ENCODE measurements at places on chromosomes 13 and 19. TPM values are rescaled to one million over a fixed set of nuclear protein-coding genes. Genes with fewer than 3 reads are reported as not detected.

TPP2 gene
- total RNA-seq = 38.2 TPM

PBX4 gene
- 6.2 TPM for total RNA-seq

KLF2 gene
- 8.1 TPM for total RNA-seq

GPR42 gene
- not detected for total RNA-seq

SIGLEC9 gene
- 3.8 TPM for total RNA-seq

SLC6A16 gene
- total RNA-seq = 0.36 TPM

SERPINE3 gene
- not detected for total RNA-seq

ZNF829 gene
- 0.99 TPM for total RNA-seq

RELB gene
- total RNA-seq = 20.9 TPM

KLK12 gene
- total RNA-seq = not detected

LSM7 gene
- 111 TPM for total RNA-seq

GRCh38 chr19:41321600-41322270, 11.8 kb downstream of the CCDC97 start:
- no peak for DNase-seq

- DNase-seq = no peak
These were observed 666 bp downstream of the POMP start for GRCh38 chr13:28659621-28659970.

- DNase-seq = no peak
These were observed 2.9 kb downstream of the RASIP1 start for GRCh38 chr19:48737360-48737998.

- no peak for DNase-seq
These were observed 618.0 kb upstream of the ARGLU1 start for GRCh38 chr13:107185889-107186288.

- peak; percentile 51 for DNase-seq
These were observed 31.7 kb downstream of the DNAJC15 start for GRCh38 chr13:43054803-43055802.

GRCh38 chr13:110855363-110855762, 59.5 kb downstream of the ANKRD10 start:
- no peak for DNase-seq

- no peak for DNase-seq
These were observed 639 bp downstream of the STARD13 start for GRCh38 chr13:33284916-33285315.

GRCh38 chr19:49340069-49340864, 5.1 kb downstream of the CD37 start:
- peak; percentile 76 for DNase-seq

DNA sequence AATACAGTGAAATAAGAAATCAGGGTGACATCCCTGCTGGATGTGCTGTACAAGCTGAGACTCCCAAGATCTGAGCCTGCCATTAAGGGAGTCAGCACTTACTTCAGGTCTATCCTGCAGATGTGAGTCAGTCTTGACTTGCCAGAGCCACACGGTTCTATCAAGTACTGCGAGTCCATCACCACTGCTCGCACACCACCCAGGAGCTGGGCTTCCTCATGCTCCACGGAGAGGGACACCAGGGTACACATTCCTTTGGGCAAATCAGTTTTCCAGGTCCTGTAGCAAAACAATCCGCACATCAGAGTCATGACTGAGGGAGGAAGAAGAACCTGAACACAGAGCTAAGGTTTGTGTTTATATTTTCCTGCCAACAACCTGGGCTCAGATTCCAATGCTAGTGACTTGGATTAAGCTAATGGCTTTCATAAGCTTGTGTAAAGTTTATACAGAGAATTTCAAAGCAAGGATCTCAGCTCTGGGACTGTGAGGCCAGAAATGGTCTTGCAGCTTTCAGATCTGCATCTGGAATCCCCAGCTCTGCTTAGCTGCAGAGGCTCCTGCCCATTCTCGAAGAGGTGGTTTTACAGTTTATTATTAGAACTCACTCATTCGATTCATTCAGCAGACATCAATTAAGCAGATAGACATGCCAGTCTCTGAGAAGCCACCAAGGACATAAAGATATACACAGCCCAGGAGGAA, 90.6 kb downstream of the KL start:
- no peak for DNase-seq

GRCh38 chr13:26230703-26231102, 8.6 kb upstream of the RNF6 start:
- no peak for DNase-seq

- no peak for DNase-seq
These were observed 11.1 kb downstream of the PGPEP1 start for GRCh38 chr19:18351544-18351943.

- DNase-seq = no peak
These were observed 5.5 kb upstream of the PTOV1 start for GRCh38 chr19:49845414-49845813.

- no peak for DNase-seq
These were observed 7.1 kb downstream of the AKAP11 start for GRCh38 chr13:42279080-42279479.

DNA sequence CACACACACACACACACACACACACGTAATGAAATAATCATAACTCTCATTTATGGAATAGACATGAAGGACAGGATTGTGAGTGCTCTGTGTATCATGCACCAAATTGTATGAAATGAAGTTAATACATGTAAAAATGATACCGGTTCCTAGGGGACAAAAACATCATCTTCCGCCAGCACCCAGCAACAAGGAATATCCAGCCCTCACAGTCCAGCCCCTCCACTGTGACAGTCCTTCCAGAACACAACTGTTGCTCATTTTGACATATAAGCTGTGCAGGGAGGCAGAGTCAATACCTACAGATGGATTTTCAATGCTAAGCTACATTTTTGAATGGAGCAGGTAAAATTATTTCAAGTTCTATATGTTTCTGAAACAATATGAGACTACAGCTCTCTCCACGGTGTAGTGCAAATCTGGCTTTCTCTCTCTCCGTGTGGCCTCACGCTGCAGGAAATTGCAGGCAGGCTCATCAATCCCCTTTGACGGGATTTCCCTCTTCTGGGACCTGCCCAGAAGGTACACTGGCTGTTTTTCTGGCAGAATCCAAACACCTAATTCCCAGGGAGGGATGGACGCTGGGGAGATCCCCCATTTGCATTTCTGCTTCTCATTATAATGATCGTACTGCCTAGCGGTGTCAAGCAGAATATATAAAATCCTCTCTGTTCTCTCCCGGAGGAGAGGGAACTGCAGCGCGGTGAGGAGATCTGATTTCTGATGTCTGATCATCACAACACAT, 494.0 kb downstream of the LIG4 start:
- no peak for DNase-seq

GRCh38 chr19:33039108-33039599, 25.5 kb downstream of the RHPN2 start:
- no peak for DNase-seq

- no peak for DNase-seq
These were observed at the start of gene KCNRG for GRCh38 chr13:50015258-50015657. KCNRG (plus strand) TSS chr13:50015444; CDS start chr13:50015494, 50 bp downstream.

DNA sequence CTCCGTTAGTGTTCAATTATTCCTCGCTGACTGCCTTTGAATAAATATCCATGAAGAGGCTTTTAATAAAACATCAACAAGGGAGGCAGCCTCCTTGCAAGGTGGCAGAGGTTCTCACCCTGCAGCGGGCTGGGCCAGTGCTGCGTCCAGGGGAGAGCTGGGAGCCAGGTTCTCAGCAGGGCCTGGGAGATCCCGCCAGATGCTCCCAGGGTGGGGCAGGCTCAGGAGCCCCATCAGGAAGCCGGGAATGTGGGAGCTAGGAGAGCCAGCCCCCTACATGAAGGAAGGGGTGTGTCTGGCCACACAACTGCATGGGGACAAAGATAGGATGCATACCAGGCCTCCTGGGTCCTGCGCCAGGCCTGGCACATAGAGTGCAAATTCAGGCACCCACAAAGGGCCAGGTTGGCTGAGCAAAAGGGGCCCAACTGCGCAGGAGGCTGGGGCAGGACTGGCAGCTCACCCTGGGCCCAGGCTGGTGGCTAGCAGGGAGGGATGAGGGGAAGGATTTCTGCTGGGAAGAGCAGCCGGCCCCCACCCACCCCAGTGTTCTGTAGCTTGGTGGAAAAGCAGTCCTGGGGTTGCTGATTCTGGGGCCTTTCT, 22.8 kb downstream of the VSTM2B start:
- DNase-seq = no peak

DNA sequence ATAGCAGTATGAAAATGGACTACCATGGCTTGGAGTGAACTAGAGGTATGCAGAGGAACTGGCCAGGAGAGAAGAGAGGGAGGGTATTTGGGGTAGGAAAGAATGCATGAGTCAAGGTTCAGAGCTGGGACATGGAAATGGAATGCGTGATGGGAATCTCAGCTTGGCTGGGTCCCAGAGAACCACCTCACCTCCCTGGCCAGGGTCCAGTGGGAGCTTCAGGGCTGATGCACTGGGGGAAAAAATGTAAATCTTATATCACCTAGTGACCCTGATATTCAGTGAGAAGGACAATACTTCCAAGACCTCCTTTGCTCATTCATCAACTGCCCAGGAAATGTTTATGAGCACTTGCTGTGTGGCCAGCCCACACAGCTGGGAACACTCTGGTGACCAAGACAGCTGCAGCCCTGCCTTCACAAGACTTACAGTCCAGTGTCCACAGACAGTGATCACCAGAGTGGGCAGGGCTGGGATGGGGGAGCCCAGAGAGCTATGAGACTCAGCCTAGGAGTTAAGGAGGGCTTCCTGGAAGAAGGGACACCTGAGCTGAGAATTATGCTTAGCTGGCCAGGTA, 12.8 kb downstream of the IGSF23 start:
- DNase-seq = no peak

- DNase-seq = no peak
These were observed 2.7 kb upstream of the SERPINE3 start for GRCh38 chr13:51336746-51337145.

DNA sequence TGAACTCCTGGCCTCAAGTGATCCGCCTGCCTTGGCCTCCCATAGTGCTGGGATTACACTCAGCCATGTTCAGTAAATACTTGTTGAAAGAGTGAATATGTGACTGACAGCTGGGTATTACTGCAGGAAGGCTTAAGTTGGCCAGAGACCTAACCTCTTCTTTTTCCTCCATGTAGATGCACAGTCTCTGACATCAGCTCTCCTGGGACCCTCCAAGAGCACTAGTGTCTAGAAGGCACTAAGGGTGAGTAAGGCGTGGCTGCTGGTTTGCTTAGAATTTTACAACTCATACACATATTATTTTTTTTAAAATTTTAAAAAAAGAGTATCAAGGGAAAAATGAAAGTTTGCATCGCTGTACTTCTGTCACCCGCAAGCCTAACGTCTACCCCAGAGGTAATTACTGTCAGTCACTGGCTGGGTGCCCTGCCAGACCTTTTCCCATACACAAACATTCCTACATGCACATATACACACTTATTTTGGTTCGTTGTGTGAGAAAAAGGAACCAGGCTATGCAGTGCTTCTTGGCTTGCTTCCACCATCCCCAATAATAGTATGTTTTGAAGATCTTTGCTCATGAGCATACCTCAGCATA, 122.0 kb downstream of the SIPA1L3 start:
- DNase-seq = no peak

DNA sequence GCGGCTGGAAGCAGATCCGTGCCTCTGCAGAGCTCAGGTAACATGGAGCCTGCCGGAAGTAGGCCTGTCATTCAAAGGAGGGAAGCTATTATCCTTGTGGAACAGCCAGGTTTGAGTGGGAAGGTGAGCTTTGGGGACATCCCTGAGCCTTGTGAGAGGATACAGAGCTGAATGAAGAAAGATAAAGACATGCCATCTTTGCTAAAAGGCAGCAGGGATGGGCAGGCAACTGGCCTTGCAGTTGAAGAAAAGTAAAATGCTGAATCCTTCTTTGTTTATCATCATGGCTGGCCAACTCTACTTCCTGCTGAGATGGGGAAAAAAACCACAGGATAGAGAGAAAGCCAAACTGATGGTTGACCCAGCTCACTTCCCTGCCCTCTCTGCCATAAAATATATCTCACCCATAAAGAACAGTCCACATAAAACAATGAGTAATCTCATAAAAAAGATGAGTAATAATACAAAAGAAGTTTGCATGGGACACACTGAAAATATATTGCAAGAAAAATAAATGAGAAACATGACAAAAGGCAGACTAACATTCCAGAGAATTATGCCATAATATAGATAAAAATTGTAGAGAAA, 226.3 kb downstream of the DLEU7 start:
- no peak for DNase-seq

DNA sequence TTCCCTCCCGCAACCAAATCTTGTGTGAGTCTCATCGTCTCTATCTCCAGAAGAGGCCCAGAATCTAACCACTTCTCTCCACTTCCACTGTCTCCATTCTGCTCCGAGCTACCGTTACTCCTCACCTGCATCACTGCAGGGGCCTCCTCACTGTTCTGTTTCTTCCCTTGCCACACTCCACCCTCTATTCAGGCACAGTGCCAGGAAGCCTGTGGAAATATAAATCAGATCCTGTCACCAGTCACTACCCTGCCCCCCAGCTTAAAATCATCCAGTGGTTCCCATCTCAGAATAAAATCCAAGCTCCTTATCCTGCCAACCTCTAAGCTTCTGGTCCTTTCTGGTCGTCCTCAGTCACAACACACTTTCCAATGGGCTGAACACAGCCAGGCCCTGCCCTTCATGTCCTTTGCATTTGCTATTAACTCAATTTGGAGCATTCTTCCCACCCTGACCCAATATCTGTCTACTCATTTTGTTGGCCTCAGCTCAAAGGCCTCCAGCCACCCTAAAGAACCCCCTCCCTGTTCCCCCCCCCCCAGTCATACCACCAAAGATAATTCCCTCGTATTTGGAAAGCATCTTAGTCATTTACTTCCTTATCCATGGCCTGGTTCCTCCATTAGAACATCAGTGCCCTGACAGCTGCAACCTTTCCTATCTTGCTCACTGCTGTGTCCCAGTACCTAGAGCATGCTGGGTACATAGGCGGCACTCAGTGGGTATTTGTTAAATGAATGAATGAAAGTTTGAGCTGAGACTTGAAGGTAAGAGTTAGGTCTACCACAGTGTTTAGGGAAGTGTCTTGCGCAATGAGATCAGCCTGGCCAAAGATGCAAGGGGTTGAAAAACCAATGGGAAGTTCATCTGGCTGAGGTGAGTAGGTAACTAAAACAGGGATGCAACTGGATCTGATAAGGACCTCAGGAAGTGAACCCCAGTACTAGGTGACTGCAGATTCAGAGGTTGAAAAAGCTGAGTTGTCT, 24.4 kb downstream of the ZNF175 start:
- no peak for DNase-seq

DNA sequence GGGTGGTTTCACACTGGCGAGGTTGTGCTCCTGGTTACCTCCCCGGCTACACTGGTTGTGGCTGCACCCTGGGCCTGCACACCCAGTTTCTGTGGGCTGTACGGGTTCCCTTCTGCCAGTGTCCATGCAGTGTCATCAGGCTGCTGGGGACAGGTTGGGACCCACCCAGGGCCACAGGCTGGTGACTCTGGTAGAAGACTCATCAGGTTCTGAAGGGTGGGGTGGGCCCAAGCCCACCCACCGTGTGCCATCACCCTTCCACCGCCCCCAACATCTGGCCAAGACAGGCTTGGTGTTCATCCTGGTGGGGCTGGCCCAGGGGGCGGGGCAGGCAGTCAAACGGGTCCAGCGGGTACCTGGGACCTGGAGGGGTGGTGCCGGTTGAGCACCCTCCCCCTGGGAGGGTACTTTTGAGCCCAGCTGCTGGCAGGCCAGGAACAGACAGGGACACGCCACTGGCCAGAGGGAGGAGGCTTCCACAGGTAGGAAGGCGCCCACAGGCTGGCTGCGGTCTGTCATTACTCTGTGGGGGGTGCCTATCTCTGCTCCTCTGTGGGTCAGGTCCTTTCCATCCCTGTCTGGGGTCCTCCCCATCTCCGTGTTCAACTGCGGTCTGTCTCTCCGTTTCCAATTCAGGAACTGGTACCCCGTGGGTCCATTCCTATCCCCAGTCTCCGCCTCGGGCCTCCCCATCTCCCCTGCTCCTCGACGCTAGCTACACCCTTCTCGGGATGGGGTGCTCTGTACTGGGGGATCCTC, at the start of gene RNF225:
TSS of gene RNF225 (plus strand) at position 437 of the 759 bp plus-strand sequence. CDS start 434 bp downstream, outside the sequence.
- DNase-seq = no peak

All from mucosa of descending colon (tissue), 3 donors.